ENCODE measurements at places on chromosomes 5 and 9.

DNA sequence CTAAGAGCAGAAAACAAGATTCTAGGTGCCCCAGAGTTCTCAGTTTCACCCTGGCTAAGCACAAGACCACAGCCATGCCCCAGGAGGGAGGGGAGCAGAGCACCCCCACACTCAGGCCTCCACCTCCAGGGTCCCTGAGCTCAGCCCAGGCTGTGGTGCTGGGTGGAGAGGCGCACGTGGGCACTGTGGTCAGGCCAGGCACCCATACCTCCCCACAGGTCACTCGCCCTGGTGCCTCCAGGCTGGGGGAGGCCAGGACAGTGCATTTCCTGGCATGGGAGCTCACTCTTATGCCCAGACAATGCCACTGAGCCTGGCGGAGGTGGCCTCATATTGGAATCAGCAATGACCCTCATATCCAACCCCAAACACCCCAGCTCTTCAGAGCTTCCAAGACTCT lies 78.8 kb downstream of the HRH2 start:
- DNase-seq: no peak

DNA sequence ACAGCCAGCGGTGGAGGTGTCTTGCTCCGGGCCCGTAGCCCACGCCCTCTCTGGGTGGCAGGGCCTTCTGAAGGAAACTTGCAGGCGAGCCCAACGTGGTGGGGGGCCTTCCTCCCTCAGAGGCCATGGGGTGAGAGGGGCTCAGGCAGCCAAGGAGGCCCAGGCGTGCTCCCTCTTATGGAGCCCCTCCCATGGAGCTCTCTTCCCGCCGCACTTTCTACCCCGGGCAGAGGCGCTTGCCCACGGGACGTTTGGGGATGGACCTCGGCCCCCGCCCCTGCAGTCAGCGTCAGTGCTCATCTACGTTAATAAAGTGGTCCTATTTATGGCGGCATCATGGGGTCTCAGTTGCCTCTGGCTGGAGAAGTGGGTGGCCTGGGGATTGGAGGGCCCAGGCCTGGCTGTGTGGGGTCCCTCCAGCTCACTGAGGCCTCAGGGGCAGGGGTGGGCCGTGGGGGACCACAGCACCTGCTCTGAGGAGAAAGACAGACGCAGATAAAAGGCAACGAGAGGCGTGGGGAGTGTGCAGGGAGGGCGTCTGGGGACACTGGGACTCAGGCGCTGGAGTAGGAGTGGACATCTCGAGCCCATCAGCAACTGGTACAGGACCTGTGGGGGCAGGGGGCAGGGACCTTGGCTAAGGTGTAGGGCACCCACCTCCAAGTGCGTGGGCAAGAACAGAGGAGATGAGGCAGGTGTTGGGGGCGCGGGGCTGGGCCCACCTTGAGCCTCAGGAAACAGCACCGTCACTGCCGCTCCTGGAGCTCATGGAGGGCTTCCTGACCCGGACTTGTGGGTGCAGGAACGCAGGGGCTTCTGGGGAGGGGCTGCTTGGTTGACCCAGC lies 33.8 kb downstream of the FAM163B start:
- DNase-seq: no peak

GRCh38 chr5:1659100-1659981 lies 135.6 kb upstream of the LPCAT1 start:
- no peak for DNase-seq

- DNase-seq: no peak
Observed at GRCh38 chr5:14594378-14595074, 12.9 kb downstream of the OTULINL start.

DNA sequence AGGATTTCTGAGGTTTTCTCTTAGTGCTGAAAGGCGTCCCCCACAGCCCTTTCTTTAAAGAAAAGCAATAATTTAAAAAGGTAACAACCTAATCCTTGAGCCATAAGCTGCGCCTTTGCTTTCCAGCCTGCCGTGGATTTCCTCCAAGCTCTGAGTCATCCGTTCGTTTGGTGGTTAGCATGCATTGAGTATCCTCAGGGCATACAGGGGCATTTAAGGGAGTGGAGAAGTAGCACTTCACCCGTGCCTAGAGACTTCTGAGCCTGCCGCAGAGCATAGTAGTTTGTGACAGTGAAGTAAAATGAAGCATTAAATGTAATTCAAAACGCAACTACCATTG lies 892 bp upstream of the TNC start:
- DNase-seq: no peak

DNA sequence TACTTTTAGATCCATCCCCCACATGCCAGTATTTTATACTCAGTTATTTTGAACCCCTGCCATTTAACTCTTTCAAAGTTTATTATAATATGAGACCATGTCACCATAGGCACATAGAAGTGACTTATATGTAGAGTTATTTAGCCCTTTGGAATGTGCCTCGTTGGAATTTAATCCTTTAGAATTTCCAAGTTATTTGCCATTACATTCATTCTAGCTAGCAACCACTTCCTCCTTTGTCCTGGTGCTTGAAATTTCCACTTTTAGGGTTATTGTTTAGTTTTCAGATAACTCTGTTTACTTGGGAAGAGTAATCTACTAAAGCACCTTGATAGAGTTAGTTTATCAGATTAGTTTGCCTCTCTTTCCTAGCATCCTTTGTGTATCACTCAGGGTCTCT lies 82.8 kb upstream of the TLE1 start:
- no peak for DNase-seq

DNA sequence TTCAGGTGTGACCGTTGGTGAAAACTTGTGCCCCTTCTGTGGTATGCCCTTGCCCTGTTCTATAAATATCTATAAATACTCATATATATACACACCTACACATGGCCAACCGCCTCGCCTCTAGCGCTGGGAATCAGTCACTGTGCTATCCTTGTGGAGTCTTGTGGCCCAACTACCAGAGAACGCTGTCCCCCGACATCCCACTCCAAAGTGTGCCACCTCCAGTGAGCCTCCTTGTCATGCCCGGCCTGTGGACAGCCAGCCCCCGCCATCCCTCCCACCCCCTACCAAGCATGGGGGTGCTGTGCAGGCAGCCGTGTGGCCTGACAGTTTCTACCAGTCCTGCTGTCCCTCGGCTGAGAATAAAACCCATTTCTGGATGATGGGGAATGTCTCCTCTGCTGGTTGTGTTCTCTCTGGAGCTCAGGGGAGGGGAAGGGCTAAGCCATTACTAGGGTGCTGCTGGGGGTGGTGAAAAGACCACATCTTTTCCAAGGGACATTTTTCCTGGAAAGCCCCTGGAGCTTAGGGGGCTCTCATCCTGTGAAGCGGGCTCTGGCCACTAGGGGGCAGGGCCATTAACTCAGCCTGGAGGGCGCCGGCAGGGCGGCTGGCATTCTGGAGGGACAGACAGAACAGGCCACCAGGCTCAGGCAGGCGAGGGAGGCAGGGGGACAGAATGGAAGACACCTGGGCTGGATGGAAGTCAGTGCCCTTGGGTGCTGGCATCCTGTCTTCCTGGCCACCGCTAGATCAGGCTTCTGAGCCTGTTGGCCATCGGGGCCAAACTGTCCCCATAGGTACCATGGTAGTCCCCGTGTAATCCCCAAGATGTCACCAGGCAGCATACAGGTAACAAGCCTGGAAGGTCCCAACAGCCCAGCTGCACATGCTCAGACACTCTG lies 20.7 kb downstream of the GOLGA2 start:
- DNase-seq: peak; percentile 60

GRCh38 chr5:83645936-83646335 lies 74.7 kb downstream of the HAPLN1 start:
- no peak for DNase-seq

GRCh38 chr5:146921225-146921624 lies 42.7 kb upstream of the PPP2R2B start:
- no peak for DNase-seq

DNA sequence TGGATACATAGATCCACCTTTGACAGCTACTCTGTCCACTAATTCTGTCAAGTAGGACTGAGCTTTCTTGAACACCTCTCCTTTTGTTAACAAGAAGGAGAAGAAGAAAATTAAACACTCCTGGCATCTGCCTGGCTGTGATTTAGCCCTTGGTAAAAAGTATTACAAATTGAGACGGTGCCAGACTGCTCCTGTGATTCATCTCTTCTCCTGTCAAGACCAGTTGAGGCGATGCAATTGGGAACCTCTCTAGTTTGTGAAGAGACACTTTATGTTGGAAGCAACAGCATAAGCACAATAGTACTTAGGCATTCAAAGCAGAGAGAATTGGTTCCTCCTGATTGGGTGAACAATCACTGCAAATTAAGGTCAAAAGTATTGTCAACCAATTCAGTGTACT lies 72.7 kb downstream of the GHR start:
- DNase-seq: no peak

- no peak for DNase-seq
Observed at GRCh38 chr5:588406-588995, 23.6 kb upstream of the CEP72 start.

- DNase-seq: no peak
Observed at GRCh38 chr5:95358320-95358719, 32.8 kb upstream of the FAM81B start.

- no peak for DNase-seq
Observed at GRCh38 chr9:127263237-127263636, 1.3 kb upstream of the GARNL3 start.

- peak; percentile 71 for DNase-seq
Observed at GRCh38 chr9:35748858-35749514, at the start of the genes GBA2 and RGP1. TSS of gene GBA2 (minus strand) at chr9:35749228. CDS start at chr9:35748704, 524 bp downstream. TSS of gene RGP1 (plus strand) at chr9:35749287. CDS start at chr9:35749756, 469 bp downstream.

DNA sequence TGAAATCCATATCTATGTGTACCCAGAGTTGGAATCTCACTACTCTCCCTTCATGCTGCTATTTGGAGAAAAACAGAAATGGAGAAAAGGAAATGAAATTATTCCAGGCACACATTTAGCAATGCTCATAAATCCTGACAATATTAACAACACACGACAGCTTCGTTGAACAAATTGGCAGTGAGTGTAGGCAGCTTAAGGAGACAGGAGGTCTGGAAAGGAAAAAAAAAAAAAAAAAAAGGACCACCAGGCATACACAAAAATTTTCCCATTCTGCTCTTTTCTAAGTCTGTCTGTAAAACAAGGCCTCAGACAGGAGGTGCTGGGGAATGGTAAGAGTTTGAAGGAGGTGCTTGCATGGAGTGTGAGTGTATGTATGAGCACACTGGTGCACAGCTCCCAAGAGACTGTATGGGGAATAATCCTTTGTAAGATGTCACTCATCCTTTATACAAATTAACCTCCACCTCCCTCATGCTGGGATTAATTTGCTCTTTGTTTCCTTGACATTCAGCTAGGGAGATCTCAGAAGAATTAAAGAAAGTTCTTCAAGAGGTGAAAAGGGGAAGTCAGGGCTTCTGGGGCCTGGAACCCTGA lies 78.9 kb downstream of the ASTN2 start:
- DNase-seq: no peak

GRCh38 chr5:109413458-109413857 lies 3.7 kb upstream of the PJA2 start:
- no peak for DNase-seq

GRCh38 chr9:132157347-132158116 lies 4.3 kb upstream of the NTNG2 start:
- no peak for DNase-seq

DNA sequence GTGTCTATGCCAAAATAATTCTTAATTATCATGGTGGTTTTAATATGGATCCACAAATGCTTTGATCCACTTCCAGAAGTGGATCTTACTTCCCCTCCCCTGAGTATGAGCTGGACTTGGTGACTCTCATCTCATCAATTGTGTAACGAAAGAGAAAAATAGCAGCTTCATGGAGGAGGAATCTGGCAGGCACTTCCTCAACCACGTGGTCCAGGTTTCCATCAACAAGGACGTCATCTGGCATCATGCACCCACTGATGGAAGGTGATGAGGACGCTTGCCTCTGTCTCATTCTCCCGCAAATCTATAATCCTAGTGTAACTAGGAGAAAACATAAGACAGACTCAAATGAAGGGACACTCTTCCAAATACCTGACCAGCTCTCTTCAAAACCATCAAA lies 54.6 kb upstream of the S1PR3 start:
- peak; percentile 46 for DNase-seq

- DNase-seq: no peak
Observed at GRCh38 chr5:10709933-10710332, 51.1 kb downstream of the DAP start.

DNA sequence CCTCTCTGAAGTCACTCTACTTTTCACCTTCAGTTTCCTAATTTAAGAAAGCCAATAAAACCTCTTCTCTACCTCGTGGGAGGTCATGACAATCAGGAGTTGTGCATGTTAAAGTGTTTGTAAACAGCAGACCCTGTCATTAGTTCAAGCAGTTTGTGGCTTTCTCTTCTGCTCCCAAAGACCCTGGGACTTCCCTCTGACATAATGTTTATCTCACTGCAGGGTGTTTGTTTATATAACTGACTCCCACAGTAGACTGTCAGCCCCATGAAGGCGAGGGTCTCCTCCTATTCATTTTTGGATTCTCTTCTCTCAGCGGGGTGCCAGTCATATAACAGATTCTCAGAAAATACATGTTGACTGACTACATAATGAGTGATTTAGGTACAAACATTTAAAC lies 360.0 kb upstream of the ZNF462 start:
- no peak for DNase-seq

GRCh38 chr9:70747261-70747718 lies 332.8 kb upstream of the KLF9 start:
- DNase-seq: no peak

- no peak for DNase-seq
Observed at GRCh38 chr9:69601698-69602097, 70.5 kb downstream of the APBA1 start.

- no peak for DNase-seq
Observed at GRCh38 chr9:20442461-20443319, 179.6 kb downstream of the MLLT3 start.

GRCh38 chr5:14135621-14136020 lies 7.5 kb upstream of the TRIO start:
- DNase-seq: no peak

GRCh38 chr9:32092031-32092430 lies 292.4 kb upstream of the ACO1 start:
- no peak for DNase-seq

DNA sequence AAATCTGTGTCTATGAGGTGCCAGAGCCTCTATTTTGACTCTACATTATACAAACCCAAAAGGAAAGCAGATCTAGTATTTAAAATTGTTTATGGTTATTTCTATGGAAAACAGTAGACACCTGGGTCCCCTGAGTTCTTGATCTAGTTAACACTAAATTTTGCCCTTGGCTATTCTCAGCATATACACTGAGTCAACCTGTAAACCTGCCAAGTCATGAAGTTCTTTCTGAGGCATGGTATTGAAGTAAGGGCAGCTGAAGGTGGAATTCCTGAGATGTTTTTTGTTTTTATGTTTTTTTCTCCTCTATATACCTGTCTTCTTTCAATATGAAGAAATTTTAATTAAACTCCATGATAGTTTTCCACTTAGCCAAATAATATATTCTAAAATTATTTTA lies 120.2 kb downstream of the PDE4D start:
- DNase-seq: no peak

GRCh38 chr5:66958980-66959641 lies 237.5 kb downstream of the CD180 start:
- DNase-seq: no peak

DNA sequence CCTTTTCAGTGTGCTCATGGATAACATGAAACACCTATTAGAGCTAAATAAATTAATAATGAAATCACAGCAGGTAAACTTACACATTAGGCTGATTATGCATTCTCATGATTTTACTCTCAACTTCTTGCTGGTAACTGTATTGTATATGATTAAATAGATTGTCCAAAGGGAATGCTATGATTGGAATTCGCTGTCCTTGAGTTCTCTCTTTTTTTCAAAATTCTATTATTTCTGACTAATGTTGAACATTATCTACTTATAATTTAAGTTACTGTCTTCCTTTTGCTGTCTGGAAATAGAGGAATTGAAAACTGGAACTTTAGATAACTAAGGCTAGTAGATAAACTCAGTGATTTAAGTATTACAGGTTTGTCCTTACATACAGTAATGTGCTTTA lies 13.1 kb downstream of the CENPH start:
- no peak for DNase-seq
